ENCODE measurements at places on chromosomes 7 and 10.

DNA sequence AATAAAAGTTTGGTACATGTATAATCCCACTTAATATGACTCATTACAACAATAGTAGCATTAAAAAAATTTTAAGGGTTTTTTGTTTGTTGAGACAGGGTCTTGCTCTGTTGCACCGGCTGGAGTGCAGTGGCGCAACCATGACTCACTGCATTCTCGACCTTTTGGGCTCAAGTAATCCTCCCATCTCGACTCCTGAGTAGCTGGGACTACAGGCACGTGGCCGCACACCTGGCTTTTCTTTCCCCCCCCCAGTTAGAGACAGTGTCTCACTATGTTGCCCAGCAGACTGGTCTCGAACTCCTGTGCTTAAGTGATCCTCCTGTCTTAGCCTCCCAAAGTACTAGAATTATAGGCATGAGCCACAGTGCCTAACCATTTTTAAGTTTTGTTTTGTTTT lies 40.7 kb downstream of the KMT2C start:
- DNase-seq = no peak

DNA sequence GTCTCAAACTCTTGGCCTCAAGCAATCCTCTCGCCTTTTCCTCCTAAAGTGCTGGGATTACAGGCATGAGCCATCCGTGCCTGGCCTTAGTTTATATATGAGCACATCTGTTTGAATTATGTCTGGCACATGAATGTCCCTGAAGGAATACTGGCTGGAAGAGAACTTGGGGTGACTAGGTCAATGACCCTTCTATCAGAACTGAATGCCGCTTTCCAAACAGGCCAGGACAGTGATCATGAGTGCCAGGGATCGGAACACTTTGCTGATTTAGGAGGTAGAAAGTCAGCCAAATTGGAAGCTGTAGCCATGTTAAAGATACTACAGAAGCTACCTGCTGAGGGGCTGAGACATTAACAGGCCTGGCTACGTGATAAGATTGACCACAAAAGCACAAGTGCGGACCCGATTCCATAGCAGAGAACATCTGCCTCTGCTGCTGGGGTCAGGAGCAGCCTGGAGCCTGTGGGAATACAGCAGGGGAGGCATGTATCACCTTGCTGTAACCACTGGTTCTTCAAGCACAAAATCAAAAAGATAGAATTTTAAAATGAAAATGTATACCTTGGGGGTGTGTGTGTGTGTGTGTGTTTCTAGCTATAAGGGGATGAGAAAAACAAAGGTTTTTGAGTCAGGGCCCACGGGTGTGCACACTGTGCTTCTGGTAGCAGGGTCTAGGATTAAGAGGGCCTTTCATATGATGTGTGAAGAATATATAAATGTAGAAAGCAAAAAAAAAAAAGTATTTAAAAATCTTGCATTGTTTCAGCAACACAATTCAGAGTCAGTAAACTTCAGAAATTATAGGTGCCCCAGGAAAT lies 293.7 kb downstream of the BBS9 start:
- no peak for DNase-seq

DNA sequence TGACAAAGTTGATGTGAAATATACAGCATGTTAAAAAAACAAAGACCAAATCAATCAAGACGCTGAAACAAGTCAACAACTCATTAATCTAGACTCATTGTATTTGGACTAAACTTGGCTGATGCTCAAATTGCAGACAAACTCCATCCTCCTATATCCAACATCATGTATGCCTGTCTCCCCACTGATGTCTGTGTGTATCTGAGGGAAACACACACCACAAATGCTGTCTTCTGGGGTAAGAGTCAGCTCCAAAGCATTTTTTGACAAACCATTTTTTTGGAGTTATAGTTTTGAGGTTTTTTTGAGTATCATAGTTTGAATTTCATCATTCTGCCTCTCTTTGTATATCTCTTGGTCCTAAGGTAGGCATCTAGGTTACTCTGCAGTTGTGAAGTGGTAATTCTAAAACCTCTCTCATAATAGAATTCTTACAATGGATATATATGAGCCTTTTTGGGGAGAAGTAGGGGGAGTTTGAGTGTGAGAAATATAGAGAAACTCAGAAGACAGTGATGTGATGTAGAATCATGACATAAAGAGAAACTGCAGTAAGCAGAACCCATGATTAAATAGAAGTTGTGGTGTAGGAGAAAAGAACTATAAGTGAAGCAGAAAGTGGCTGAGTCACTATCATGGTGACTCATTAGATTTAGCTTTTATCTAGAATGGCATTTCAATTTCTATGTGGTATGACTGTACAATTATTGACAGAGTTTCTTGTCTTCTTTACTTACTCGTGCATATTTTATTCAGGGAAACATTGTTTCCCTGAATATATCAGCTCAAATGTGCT lies 1531.1 kb upstream of the LRRTM3 start:
- no peak for DNase-seq

DNA sequence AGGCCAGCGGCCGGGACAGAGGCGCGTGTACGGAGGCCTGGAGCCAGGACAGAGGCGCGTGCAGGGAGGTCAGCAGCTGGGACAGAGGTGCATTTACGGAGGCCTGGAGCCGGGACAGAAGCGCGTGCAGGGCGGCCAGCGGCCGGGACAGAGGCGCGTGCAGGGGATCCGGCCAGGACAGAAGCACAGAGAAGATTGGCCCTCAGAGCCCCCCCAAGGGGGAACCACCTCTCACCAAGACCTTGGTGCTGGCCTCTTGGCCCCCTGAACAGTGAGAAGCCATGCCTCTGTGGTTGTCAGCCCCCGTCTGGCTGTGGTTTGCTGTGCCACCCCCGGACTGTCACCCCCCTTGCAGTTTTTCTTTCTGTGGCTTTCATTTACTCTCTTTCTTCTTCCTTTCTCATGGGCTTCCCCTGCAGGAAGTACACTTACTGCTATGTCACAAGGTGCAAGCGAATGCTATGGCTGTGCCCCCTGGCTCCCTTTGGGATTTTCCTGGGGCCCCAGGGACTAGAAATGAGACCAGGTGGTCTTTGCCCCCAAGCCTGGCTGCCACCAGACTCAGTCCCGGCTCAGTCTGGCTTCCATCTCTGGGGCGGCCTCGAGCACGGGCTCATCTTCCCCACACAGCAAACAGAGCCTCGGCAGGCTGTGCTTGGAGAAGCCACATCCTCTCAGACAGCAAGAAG lies 41.1 kb downstream of the INSIG1 start:
- no peak for DNase-seq

DNA sequence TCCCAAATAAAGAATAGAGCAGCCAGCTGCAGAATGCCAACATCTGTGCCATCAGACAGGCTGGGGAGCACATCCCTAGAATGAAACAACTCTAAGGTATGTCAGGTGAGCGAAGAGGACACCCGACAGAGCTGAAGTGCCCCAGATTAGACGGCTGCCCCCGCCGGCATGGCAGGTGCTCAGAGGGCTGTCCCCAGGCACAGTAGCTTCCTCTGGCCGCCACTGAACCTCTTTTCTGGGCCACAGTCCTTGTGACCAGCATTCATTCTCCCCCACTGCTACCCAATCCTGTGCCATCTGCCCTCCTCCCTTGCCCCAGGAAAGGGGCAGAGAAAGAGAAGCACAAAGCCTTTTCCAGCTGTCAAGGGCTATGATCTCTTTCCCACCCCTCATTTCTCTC lies 41.7 kb downstream of the RGS10 start:
- DNase-seq = peak; percentile 8

DNA sequence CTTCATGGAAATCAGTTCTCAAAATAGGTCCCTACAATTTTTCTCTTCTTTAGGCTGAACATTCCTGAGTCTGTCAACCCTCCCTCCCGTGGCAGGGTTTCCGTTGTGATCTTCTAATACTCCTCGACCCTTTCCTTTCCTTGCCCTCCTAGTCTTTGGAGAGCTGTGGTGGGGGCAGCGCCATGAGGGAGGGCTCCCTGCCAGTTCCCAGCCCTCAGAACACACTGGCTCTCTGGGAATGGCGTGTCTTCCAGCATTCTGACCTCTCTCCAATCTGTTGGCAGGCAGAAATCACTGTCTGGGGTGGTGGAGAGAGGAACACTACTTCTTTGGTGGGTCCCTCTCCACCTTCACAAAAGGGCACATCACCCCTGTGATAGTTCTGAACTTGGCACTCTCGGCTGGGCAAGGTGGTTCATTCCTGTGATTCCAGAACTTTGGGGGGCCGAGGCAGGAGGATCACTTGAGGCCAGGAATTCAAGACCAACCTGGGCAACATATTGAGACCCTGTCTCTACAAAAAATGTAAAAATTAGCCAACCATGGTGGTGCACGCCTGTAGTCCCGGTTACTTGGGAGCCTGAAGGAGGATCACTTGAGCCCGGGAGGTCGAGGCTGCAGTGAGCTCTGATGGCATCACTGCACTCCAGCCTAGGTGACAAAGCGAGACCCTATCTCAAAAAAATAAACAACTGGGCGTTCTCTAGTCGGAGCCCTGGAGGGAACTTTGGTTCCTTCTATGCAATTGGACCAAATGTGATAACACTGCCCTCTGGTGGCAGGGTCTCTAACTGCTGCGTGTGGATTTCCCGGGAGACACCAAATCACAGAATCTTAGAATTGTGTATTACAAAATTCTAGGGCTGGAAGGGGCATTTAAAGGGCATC lies 13.1 kb upstream of the ARPC1A start:
- peak; percentile 51 for DNase-seq

DNA sequence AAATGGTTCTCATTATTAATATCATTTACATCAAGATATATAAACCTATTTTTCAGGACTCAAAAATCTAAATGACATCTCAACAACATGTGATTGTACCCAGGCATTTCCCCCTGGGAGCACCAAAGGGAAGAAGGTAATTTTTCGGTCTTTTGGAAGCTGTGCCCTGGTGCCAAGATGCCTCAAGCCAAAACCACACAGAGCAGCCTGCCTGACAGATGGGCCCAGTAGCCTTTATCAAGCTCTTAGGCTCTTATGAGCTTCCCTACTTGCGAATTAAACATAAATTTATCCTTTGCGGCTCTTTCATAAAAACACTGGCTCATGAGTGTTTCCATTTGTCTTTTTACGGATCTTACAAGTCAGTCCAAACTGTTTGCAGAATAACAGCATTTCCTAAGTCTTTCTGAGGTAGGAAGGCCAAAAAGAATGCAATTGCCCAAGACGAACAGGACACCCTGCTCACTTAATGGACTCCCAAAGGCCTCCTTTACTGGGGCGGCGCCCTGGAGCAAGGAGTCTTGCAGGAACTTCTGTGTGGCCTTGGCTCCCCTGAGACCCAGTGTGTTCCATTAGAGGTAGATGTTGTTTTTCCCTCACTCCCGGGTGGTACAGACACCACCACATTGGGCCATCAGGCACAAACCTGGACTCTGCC lies 4.1 kb upstream of the RASSF4 start:
- peak; percentile 96 for DNase-seq

GRCh38 chr10:98446151-98446660 lies 529 bp downstream of the HPS1 start:
- DNase-seq = peak; percentile 71

Measured in G401 (cell line).